ENCODE measurements at places on chromosomes 7 and 10.

DNA sequence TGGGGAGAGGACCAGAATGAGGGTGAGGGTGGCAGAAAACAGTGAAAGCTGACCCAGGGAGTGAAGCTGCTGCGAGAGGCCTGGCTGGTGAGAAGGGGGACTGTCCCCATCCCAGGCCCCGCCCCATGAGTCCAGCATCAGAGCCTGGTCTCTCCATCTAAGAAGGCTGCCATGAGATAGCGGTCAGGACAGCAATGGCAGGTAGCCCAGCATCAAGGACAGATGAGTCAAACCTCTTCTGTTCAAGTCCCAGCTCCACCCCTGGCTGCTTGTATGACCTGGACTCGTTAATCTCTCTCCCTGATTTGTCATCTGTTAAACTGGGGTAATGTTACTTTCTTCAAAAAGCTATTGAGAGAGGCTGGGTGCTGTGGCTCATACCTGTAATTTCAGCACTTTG lies 22.2 kb downstream of the GPNMB start:
- no peak for DNase-seq

DNA sequence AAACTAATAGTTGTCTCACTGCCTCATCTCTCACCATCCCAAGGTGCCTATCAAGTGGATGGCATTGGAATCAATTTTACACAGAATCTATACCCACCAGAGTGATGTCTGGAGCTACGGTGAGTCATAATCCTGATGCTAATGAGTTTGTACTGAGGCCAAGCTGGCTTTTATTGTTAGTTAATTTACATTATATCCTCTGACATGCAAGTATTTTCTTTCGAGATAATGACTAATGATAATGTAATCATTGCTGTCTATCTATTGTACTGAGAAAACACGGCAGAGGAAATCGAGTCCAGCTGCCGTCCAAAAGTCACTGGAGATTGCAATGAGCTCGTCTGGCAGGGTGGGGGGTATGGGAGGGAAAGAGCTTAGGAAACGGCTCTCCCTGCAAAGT lies 172.4 kb upstream of the LANCL2 start:
- DNase-seq: no peak

DNA sequence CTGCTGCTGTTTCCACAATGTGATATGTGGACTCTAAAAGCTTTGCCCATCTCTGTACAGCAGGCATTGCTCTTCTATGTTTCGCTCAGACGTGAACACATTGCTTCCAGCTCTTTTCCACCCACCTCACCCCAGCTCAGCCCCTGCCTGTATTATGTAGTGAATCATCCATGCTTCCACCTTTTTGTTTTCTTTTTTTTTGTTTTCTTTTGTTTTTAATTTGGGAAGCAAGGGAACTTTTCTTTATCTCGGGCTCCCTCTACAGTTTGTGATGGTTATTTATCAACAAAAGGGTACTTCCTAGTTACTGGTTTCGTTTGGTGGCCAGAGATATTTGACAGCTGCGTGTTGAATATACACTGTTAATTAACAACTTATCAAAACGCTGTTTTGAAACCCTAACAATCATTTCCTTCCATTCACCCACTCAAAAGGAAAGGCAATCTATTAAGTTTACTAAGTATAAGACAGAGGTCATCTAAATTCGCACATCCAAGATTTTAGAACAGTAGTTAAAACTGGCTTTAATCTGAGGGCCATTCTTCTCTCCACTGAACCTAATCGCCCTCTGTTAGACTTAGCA lies 127.9 kb upstream of the STK17A start:
- no peak for DNase-seq

GRCh38 chr7:95660023-95660434 lies 63.7 kb upstream of the PDK4 start:
- DNase-seq: no peak

GRCh38 chr7:106139265-106140251 lies 27.4 kb upstream of the SYPL1 start:
- no peak for DNase-seq
